ENCODE measurements at places on chromosomes 12 and 14.

- no peak for DNase-seq
Observed at GRCh38 chr12:123253641-123254459, 17.8 kb downstream of the CDK2AP1 start.

DNA sequence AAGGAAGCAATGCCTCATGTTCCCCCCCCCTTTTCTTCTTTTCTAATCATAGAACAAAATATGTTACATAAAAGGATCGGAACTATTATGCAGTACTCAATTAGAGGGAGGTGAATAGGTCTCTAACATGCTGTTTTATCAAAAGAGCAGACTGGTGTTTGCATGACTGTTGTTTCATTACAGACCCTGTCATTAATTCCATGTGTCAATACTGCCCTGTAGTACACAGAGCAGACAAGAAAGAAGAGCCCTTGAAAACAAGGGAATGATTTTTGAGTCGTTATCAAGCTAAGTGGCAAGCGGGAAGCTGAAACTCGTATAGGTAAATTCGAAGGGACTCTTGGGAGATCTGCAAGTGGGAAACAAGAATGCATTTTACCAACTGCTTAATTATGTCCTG, 76.9 kb upstream of the TMEM263 start:
- DNase-seq, result no peak

DNA sequence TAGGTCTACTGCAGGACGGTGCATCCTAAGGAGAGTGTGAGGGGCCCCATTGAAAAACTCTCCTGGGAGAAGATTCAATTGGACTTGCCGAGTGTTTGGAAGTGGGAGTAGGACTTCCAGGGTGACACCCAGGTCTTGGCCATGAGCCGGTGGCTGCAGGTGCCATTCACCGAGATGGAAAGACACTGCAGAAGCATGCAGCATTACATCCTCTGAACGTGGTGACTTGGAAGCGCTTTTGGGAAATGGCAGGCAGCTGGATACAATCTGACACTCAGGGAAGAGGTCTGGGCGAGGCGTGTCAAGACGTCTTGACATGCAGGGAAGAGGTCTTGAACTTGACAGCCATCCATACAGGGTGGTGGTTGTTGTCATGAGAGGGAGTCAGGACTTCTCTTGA, 126.9 kb downstream of the PAPOLA start:
- DNase-seq, result no peak

GRCh38 chr14:22929104-22929960, at the start of gene PRMT5:
TSS of gene PRMT5 (minus strand) at chr14:22929376. CDS start at chr14:22929361, 15 bp downstream.
- peak; percentile 95 for DNase-seq

DNA sequence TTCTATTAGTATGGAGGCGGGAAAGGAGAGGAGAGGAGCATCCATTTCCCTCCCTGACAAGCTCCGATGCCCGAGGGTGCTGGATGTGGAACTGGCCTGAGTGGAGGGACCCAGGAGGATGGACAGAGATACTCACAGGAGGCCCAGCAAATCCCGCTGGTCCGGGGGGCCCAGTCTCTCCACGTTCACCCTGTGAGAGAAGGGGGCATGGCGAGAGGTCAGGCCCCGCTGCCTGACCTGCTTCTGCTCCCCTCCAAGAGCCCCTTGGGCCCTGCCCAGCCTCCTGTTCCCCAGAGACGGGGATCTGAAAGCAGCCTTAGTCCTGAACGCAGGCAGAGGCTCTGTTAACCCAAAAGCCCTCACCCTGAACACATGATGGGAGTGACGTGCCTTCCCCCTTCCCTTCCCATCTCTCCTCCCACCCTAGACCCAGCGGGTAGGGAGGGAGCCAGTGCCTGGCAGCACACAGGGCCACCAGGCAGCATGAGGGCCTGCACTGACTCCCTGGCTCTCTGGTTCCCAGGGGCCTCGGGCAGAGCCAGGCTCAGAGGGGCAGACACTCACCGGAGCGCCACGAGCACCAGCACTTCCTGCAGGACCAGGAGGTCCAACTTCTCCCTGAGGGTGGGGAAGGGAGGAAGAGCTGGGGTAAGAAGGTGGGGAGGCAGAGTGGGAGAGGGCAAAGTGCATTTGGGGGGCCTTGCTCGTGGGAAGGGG, 17.5 kb downstream of the TMEM106C start:
- DNase-seq, result no peak

DNA sequence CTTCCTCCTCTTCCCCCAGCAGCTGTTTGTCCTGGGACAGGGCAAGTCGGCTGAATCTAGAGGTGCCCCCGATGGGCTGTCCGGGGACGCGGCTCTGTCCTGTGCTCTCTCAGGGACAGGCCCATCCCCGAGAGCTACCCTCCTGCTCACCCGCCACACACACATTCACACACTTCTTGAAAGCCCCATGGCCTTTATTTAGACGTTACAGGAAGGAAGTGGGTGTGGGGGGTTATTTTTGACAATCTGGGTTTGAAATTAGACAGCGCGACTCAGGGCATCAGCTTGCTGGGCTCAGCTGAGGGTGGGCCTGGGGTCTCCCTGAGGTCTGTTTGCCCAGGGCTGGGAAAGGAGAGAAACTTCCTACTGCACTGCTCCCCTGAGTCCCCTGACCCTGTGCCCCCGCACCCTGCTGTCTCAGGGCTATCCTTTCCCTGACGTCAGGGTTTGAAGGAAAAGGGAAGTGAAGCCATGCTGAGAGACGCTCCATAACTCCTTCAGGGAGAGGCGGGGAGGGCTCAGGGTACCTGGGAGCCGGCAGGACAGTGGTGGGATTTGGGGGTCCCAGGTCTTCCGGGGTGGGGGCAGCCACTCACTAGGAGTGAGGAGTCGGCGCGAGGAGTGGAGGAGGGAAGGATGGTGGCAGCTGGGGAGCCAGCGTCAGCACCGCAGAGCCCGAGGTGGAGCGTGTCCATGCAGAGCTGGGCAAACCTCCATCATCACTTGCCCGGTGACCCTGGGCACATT, 8.1 kb downstream of the PTPN6 start:
- peak; percentile 89 for DNase-seq

- DNase-seq, result no peak
Observed at GRCh38 chr12:125137766-125138344, 72.6 kb downstream of the AACS start.

- DNase-seq, result no peak
Observed at GRCh38 chr12:29316752-29317151, 64.2 kb downstream of the ERGIC2 start.

DNA sequence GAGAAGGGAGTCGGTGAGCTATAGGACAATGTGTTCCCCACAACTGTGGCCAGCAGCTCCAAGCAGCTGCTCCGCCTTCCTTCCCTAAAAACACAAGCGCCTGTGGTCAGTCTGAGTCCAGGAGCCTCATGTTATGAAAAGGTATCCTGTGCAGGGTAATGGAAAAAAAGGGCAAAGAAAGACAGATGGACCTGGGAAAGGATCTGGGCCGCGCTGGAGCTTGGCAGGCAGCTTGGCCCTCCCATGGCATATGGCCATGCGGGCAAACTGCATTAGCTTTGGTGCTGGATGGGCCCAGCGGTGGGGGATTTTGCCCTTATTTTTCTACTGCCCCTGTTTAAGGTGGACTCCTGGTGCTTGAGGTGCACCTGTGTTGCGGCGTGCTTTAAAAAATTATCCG, 23.7 kb upstream of the CHST11 start:
- no peak for DNase-seq

DNA sequence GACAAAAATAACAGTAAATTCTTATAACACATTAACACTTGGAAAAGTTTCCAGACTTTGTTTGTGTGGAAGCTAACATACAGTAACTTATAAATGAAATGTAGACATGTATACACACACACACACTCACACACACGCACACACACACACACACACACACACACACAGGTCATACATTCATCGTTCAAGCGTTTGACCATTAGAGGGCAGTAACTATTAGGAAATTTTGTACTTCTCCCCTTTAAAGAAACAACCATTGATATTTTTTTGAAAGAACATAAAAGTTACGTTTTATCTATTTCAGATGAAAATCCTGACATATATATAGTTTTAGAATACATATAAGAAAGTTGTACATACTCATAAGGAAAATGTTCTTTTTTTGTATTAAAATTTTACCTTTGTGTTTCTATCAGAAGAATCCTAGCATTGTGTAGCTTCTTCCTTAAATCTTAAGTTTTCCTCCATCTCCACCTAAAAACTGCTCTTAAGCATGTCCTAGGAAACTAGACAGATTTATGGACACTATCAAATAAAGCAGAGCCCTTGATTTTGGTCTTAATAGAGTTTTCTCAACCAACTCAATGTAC, 29.0 kb downstream of the PTPRQ start:
- no peak for DNase-seq

- no peak for DNase-seq
Observed at GRCh38 chr12:95611676-95612309, 60.5 kb upstream of the USP44 start.

All from naive B cell (primary cell).